Activated T-cell treated with anti-CD3 and anti-CD28 coated beads, Interleukin-2, amount 50 U/mL, for 4 hours (primary cell): ENCODE measurements at places on chromosomes 6 and 20. TPM values are rescaled to one million over a fixed set of nuclear protein-coding genes. Genes with fewer than 3 reads are reported as not detected.

The FOXF2 gene
- not detected for total RNA-seq

The L3MBTL1 gene
- 4.0 TPM for total RNA-seq

The C20orf96 gene
- total RNA-seq = 3.0 TPM

The GGTLC1 gene
- total RNA-seq = not detected

The SLC22A1 gene
- total RNA-seq = 7.0 TPM

The PI3 gene
- not detected for total RNA-seq

The ENPP1 gene
- 0.52 TPM for total RNA-seq

The CEP85L gene
- 26.8 TPM for total RNA-seq

The KCNB1 gene
- 0.05 TPM for total RNA-seq

The GHRH gene
- total RNA-seq = not detected

The HLA-DRB5 gene
- total RNA-seq = 2.5 TPM

The KIAA1755 gene
- total RNA-seq = not detected

The FKBP5 gene
- 59.9 TPM for total RNA-seq

The NCOA5 gene
- total RNA-seq = 43.3 TPM

The PNRC1 gene
- total RNA-seq = 42.8 TPM

The NRSN2 gene
- 2.8 TPM for total RNA-seq
